ENCODE measurements at places on chromosomes 16 and 17.

GRCh38 chr16:87707097-87707496, 58.7 kb downstream of the KLHDC4 start:
- no peak for DNase-seq

DNA sequence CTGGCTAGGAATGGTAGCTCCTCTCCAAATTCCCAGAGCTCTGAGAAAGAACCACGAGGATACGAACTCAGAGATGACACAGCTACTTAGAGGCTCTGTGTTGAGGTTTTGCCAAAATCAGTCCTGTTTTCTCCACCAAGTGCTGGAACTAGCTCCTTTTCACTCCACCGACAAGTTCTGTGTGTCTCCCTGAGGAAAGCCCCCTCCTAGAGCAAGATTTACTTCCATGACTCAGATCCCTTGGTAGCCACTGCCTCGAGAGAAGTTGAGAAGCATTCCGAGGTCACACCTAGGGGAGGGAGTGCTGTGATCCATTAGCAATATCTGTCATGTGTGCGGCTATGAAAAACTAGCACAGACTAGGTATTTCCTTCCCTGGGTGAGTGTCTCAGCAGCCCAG, 30.6 kb downstream of the IL21R start:
- no peak for DNase-seq

- peak; percentile 67 for DNase-seq
These were observed 12.0 kb downstream of the USP36 start for GRCh38 chr17:78828470-78829185.

- DNase-seq = no peak
These were observed 65.9 kb downstream of the TANGO6 start for GRCh38 chr16:68909099-68909733.

- no peak for DNase-seq
These were observed 25.9 kb downstream of the GRIN2C start for GRCh38 chr17:74833501-74834377.

- no peak for DNase-seq
These were observed 10.8 kb downstream of the EXOC7 start for GRCh38 chr17:76092526-76093413.

GRCh38 chr16:21626659-21627277, 25.6 kb downstream of the IGSF6 start:
- no peak for DNase-seq

GRCh38 chr16:27883576-27883975, 179.9 kb downstream of the GSG1L start:
- DNase-seq = no peak

DNA sequence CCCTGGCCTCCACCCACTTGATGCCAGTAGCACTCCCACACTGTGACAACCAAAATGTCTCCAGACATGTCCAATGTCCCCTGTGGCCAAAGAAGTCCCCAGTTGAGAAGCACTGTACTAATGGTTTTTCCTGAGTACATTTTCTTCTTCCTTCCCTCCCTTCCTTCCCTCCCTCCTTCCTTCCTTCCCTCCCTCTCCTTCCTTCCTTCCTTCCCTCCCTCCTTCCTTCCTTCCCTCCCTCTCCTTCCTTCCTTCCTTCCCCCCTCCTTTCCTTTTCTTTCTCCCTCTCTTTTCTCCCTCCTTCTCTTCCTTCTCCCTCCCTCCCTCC, 76.7 kb upstream of the CDC42EP4 start:
- no peak for DNase-seq

DNA sequence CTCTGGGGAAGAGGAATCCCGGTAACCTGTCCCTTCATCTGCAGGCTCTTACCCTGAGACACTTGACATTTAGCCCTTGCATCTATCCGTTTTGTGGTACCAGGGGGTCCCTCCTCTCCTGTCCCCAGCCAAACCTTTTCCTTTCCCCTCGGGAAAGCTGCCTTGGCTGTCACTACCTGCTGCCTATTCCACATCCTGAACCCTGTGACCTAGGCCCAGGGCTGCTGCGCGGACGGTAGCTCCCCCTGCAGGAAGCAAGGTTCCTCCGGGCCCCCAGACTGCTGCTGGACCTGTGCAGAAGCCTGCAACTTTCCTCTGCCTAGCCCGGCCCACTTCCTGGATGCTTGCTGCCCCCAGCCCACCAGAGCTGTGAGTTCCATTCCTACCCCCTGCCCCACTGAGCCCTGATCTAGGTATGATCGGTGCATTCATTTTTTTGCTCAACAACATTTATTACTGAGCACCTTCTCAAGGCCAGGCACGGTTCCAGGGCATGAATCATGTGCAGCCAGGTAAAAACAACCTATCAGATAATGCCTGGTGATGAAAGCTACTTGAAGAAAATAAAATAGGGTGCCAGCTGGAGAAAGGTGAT, 10.5 kb upstream of the ALDOA start:
- DNase-seq = peak; percentile 81

- DNase-seq = no peak
These were observed 105.6 kb upstream of the CHMP6 start for GRCh38 chr17:80885947-80886582.

DNA sequence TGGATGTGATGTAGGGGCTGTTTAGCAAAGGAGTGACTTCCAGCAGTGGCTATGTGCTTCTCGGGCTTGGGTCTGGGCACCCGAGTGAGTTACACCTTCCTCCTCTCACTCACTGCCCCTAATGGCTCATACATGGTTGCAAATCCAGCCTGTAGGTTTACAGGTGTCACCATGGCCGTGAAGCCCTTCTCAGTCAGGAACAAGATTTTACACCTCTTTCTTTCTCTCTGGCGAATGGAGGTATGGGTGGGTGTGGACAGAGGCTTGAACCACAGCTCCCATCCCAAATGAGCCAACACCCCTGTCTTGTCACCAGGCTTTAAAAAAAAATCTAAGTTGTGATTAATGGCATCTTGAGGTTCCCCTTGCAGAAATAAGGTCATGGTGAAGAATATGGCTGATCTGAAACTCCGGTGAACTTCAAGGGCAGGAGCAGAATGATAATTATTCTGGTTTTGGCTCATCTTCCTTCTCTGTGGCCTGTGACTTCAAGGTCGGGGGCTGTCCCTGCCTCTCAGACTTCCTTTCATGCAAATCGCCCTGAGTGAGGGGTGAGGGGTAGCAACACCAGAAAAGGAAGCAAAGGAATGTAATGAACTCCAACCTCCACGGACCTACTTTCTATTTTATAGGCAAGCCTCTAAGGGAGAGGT, 331.2 kb downstream of the MAF start:
- DNase-seq = no peak

GRCh38 chr17:2892305-2892971, 96.2 kb downstream of the RAP1GAP2 start:
- DNase-seq = peak; percentile 94

DNA sequence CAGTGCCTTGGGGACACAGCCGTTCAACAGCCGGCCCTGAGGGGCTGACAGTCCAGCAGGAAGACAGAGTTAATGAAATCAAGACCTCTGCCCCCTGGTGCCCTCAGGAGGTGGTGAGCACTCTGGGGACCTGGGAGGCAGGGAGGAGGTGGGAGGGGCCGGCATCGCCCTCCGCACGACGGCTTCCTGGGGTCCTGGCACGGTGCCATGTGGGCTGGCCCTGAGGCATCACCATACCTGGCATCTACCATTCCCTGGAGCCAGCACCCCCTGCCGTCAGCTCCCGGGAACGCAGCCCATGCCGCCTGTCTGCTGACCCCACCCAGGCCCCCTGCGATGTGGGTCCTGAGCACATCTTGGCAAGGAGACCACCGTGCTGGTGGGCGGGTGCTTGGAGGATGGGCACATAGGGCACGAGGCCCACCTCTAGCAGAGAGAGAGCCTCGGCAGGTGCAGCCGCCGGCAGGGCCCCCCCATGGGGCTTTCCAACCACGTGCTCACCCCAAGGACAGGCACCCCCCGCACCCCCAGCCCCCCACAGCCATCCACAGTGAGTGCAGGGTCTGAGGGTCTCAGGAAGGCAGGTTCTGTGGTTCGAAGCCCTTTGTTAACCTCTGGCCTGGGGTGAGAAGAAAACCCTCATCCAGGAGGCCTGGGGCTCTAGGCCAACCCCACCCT, 52.5 kb downstream of the ZFPM1 start:
- peak; percentile 75 for DNase-seq

- DNase-seq = no peak
These were observed 141.9 kb downstream of the BCAS3 start for GRCh38 chr17:60819447-60820130.

- DNase-seq = no peak
These were observed 497.0 kb upstream of the HSBP1 start for GRCh38 chr16:83310816-83311215.

DNA sequence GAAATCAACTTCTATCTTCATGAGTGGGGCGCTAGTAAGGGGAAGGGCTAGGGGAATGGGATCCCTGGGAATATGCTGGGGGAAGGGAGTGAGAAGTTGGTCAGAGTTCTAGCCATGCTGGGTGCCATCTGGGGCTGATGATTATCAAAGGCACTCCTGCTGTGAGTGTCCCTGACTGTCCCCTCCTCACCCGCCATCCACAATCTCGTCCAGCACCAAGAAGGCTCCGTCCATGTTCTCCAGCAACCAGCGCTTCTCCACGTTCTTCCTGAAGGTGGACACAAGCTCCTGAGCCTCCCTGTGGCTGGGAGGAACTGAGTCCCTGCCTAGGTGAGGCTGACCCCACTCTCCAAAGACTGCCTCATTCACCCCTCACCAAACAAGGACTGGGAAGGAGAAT, 5.6 kb downstream of the COPZ2 start:
- DNase-seq = no peak

- no peak for DNase-seq
These were observed 27.9 kb upstream of the EFCAB13 start for GRCh38 chr17:47295874-47296255.

GRCh38 chr16:83389751-83390150, 418.0 kb upstream of the HSBP1 start:
- DNase-seq = no peak

DNA sequence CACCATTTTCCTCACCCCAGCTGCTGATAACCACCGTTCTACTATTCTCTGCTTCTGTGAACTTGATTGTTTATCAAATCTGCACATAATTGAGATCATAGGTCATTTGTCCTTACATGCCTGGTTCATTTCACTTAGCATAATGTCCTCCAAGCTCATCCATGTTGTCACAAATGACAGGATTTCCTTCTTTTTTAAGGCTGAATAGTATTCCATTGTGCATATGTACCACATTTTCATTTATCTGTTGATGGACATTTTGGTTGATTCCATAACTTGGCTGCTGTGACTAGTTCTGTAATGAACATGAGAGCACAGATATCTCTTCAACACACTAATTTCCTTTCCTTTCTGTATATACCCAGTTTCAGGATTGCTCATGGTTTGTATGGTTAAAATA, 225.3 kb upstream of the TBX2 start:
- no peak for DNase-seq

DNA sequence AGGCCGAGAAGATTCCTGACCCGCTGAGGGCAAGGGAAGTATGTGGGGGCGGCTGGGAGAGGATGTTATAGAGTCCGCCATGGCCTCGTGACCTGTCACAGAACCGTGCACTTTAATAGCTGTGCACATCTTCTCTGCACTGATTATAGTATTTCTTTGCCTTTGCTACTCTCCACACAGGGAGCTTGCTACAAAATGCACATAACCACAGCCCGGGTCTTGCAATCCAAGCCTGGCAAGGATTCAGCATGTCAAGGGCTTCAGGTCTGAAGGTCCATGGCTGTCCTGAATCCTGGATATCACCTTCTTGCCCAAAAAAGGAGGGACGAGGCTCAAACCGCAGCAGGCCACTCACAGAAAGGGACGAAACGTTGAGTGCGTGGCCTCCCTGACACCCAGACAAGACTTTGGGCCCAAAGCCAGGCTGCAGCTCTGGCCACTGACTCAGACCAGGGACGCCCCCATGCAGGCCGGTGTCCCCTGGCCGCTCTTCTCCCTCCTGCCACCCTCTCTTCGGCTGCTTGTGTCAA, 43.7 kb downstream of the USP22 start:
- no peak for DNase-seq

GRCh38 chr16:87201790-87202189, 115.4 kb downstream of the C16orf95 start:
- no peak for DNase-seq

GRCh38 chr17:2749784-2750181, 331 bp upstream of the CCDC92B start:
- DNase-seq = peak; percentile 83

- no peak for DNase-seq
These were observed 12.3 kb downstream of the DNAH2 start for GRCh38 chr17:7729816-7730215.

GRCh38 chr17:47192554-47192953, 3.5 kb upstream of the CDC27 start:
- no peak for DNase-seq

GRCh38 chr17:76996741-76997694, 128.8 kb downstream of the MGAT5B start:
- no peak for DNase-seq

DNA sequence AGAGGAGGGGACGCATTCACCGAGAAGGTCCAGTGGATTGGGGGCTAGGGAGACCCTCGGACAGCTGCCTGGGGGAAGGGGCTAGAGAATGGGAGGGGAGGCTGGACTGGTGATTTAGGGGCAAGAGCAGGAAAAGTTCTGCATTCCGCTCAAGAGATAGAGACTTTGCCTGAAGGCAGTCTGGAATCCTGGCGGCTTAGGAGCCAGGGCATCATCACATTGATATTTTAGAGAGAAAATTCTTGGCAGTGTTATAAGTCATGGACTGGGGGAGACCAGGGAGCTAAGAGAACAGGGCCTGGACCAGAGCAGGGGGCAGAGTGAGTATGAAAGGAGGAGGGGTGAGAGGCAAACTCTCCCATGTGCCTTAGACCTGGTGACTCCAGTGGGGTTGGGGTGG, 35.8 kb downstream of the MSI2 start:
- DNase-seq = no peak

DNA sequence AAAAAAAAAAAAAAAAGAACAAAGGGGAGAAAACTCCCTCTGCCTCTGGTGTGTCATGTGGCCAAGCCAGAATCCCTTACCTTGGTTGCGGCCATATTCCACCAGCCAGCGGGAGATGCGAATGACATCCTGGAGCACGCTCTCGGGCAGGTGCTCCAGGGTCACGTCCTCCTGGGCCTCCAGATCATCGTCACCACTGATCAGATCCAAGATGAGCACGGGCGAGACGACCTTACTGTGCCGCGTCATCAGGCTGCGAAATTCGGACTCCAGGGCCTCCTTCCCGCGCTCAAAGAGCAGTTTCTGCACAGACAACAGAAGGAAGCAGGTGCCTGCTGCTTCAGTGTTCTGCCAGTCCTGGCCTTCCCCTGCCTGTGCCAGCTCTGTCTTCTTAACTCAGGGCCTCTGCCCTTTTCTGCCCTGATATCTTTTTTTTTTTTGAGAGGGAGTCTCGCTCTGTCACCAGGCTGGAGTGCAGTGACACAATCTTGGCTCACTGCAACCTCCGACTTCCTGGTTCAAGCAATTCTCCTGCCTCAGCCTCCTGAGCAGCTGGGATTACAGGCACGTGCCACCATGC, 5.8 kb downstream of the EXOC7 start:
- DNase-seq = no peak

- no peak for DNase-seq
These were observed 15.2 kb downstream of the CARHSP1 start for GRCh38 chr16:8853611-8854010.

GRCh38 chr17:78789663-78790181, 7.6 kb upstream of the CYTH1 start:
- no peak for DNase-seq
